ENCODE measurements at places on chromosomes 6 and 20.
A peak's percentile ranks its signal among the peaks of the same experiment; 100 is the strongest.

- DNase-seq, result no peak
Observed at GRCh38 chr20:62950741-62951140, 1.8 kb upstream of the SLC17A9 start.

GRCh38 chr6:54706844-54707605 is 139.5 kb upstream of the FAM83B start:
- no peak for DNase-seq

- DNase-seq, result no peak
Observed at GRCh38 chr6:167980911-167981580, 16.4 kb upstream of the KIF25 start.

GRCh38 chr6:24191346-24191745 is 65.3 kb downstream of the NRSN1 start:
- no peak for DNase-seq

GRCh38 chr6:152605941-152606340 is 31.2 kb downstream of the SYNE1 start:
- DNase-seq, result no peak

- no peak for DNase-seq
Observed at GRCh38 chr6:53707108-53707897, 41.7 kb upstream of the KLHL31 start.

- no peak for DNase-seq
Observed at GRCh38 chr20:2128542-2128941, 26.9 kb downstream of the STK35 start.

DNA sequence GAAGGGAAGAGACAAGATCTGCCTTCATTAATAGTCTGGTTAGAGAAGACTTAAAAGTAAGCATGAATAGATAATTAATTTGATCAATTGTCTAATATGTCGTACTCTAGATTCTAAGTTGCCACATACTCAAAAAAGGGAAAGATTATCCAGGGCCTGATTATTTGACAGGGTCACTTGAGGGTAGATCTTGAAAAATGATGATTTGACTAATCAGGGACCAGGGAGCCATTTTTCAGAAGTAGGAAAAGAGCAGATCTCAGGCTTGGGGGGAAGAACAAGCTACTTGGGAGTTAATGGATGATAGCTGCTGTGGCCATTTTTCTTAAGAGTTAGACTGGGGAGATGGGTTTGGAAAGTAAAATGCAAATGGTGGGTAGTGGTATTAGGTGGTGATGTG is 21.0 kb downstream of the ABCF1 start:
- DNase-seq, result no peak

DNA sequence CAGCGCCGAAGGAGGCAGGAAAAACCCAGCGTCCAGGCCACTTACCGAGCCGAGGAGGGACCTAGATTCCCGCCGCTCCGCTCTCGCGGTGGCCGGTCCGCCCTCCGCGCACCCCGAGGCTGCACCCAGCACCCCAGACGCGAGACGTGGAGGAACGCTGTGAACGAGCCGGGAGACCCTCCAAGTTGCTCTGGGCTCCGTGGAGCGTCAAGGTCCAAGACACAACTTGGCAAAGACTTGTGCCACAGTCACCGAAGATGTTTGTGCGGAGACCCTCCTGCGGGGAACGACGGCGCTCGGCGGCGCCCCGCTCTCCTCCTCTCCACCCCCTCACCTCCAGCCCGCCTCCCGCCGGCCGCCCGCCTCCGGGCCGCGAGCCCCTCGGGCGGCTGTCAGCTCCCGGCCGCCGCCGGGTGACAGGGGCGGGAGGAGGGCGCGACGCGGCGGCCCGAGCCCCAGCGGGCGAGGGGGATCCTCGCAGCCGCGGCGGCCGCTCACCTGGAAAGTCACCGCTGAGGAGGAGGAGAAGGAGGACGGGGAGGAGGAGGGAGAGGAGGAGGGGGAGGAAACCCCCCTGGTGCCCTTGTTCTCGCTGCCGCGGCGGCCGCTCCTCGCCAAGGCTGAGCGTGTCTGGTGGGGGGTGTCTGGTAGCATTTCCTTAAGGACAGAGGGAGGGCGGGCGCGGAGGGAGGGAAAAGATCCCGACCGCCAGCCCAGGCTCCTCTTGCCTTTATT is 637 bp upstream of the HIVEP2 start:
- no peak for DNase-seq

GRCh38 chr6:119952696-119953095 is 603.1 kb upstream of the MAN1A1 start:
- DNase-seq, result no peak

DNA sequence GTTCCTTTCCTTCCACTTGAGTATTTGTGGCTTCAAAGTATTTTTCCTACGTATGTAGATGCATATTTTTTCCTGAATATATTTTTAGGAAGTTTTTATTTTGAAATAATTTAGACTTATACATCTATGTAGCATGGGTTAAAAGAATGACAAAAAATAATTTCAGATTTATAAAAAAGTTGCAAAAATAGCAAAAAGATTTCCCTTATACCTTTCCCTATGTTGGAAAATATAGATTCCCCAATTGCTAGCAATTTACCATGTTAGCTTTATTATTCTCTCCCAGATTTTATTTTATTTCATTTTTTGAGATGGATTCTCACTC is 69.8 kb downstream of the SCAND1 start:
- no peak for DNase-seq

DNA sequence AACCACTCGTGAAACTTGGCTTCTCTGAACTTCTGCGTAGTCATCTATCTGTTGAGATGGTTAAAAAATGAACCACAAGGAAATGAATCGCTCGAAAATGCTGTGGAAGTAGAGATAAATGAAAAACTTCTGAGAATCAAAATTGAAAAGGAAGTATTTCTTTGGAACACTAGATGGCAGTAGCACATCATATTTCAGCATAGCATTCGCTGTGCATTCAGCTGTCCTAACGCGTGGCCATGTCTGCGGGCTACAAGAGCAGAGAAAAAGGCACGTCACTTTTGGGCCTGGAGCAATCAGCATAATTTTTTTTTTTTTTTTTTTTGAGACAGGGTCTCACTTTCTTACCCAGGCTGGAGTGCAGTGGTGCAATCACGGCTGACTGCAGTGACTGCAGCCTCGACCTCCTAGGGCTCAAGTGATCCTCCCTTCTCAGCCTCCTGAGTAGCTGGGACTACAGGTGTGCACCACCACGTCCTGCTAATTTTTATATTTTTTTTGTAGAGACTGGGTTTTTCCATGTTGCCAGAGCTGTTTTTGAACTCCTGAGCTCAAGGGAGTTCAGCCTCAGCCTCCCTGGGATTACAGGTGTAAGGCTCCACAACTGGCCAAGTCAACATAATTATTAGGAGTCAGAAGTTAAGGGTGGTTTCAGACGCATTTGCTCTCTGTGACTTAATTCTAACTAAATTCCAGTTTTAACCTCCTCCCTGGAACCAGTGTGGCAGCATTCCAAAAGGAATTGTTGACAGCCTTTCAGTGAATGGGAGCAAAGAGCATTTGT is 8.8 kb upstream of the PERP start:
- peak; percentile 19 for DNase-seq

DNA sequence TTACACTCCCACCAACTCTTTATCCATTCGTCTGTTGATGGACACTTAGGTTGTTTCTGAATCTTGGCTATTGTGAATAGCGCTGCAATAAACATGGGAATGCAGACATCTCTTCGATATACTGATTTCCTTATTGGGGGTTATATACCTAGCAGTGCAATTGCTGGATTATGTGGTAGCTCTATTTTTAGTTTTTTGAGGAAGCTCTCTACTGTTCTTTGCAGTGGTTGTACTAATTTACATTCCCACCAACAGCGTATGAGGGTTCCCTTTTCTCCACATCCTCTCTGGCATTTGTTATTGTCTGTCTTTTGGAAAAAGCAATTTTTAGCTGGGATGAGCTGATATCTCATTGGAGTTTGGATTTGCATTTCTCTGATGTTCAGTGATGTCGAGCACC is 4.6 kb upstream of the PFDN4 start:
- no peak for DNase-seq

- no peak for DNase-seq
Observed at GRCh38 chr6:30258204-30258603, 45.0 kb upstream of the TRIM26 start.

- no peak for DNase-seq
Observed at GRCh38 chr6:37517411-37517812, 17.7 kb upstream of the CCDC167 start.

DNA sequence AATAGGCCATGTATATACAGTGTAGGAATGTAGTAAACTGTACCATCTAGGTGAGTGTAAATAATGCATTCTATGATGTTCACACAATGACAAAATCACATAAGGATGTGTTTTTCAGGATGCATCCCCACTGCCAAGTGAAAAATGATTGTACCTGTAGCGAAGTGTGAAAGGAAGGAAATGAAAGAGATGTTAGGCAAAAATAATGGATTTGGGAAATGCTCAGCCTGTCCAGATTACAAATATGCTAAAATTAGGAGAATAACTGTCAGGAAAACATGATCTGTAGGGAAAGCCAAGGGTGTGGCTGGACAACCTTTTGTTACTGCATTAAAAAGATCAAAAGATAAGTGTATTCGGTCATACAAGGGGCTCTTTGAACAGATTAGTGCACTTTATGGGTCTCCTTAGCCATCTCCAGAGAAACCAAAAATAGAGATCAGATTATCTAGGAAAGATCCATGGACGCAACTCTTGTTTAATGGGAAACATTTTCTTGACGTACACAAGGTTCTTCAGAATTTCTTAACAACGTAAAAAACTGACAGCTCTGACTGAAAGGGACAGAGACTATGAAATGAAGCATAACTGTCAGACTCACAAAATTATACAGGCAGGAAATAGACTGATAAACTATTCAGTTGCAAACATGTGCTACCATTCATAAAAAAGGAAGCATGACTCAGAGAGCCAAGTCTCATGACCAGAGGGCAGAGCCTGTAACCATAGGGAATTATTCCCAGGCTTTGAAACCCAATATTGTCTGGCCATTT is 253.6 kb upstream of the RAB32 start:
- peak; percentile 70 for DNase-seq

DNA sequence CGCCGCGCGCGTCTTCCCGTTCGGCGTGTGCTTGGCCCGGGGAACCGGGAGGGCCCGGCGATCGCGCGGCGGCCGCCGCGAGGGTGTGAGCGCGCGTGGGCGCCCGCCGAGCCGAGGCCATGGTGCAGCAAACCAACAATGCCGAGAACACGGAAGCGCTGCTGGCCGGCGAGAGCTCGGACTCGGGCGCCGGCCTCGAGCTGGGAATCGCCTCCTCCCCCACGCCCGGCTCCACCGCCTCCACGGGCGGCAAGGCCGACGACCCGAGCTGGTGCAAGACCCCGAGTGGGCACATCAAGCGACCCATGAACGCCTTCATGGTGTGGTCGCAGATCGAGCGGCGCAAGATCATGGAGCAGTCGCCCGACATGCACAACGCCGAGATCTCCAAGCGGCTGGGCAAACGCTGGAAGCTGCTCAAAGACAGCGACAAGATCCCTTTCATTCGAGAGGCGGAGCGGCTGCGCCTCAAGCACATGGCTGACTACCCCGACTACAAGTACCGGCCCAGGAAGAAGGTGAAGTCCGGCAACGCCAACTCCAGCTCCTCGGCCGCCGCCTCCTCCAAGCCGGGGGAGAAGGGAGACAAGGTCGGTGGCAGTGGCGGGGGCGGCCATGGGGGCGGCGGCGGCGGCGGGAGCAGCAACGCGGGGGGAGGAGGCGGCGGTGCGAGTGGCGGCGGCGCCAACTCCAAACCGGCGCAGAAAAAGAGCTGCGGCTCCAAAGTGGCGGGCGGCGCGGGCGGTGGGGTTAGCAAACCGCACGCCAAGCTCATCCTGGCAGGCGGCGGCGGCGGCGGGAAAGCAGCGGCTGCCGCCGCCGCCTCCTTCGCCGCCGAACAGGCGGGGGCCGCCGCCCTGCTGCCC is 1.1 kb downstream of the SOX4 start:
- DNase-seq, result peak; percentile 30

- DNase-seq, result peak; percentile 50
Observed at GRCh38 chr6:33075568-33076405, at the start of gene HLA-DPB1. TSS of gene HLA-DPB1 (plus strand) at chr6:33075990. CDS start at chr6:33076042, 52 bp downstream.

- no peak for DNase-seq
Observed at GRCh38 chr6:25042036-25042521, 106.3 kb upstream of the RIPOR2 start.

DNA sequence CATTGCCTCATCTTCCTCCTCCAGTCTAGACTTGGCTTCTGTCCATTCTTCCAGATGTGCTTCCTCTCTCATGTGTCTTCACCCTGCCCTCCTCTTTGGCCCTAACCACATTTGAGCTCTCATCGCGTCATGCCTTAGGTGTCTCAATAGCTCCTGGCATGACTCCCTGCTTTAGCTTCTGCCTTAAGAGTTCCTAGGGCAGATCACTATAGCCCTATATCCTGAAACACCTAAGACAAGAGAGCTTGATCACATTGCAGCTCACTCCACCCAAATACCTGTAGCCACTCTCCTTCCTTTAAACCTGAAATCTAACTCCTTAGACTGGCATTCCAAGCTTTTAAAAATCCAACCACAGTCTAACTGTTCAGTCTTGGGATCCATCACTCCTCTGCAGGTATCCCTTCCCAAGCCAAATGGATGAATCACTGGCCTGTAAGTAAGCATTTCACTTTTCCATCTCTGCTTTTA is 69.0 kb upstream of the STXBP5 start:
- DNase-seq, result peak; percentile 94

GRCh38 chr6:123830120-123830519 is 26.5 kb downstream of the NKAIN2 start:
- no peak for DNase-seq

DNA sequence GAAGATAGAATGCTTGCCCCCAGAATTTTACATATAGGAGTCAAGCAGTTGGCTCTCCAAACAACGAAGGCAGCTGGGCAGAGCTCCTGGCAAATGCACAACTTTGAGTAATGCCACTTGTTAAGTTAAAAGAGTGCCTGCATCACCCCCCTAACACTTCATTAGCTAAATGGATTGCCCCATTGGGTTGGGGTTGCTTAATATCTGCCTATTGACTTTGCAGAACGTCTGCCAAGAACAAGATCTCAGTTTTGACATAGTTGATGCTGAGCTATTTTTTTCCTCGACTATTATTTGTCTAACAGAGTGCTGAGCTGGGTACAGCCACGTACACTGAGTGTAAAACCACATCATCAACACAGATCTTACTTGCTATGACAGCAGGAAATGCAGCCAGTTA is 12.1 kb downstream of the ANKRD60 start:
- DNase-seq, result no peak

DNA sequence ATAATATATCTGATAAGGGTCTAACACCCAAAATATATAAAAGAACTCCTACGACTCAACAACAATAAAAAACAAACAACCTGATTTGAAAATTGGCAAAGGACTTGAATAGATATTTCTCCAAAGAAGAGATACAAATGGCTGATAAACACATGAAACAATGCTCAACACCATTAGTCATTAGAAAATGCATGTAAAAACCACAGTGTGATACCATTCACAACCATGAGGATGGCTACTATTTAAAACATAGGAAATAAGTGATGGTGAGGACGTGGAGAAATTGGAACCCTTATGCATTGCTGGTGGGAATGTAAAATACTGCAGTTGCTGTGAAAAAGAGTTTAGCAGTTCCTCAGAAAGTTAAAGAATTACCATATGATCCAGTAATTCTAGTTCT is 41.4 kb downstream of the PTGIS start:
- DNase-seq, result no peak

Data from NCI-H226 (cell line).